ENCODE measurements at places on chromosomes 13 and 19.

DNA sequence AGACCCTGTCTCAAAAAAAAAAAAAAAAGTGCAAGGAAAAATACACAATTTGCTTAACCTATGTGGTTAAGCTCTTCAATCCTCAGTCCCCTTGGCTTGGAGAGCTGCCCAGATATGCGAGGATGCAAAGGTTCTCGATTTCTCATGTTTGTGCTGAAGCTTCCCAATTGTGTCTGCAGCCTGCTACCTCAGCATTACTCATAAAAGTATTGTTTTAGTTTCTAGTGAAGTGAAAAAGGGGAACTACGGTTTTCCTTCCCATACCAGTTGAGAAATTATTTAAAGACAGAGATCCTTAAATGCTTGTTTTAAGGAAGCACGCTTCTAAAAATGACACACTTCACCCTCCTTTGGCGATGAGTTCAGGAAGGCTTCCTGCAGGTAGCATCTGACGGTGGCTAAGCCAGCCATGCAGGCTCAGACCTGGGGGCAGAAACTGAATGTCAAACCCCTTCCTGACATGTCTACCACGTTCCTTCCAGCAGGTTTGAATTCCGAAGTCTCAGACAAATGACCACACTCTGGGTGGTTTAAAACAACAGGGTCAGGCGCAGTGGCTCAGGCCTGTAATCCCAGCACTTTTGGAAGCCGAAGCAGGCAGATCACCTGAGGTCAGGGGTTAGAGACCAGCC is 47.9 kb downstream of the RUBCNL start:
- no peak for DNase-seq

GRCh38 chr13:23714672-23715071 is 144.5 kb downstream of the TNFRSF19 start:
- no peak for DNase-seq

DNA sequence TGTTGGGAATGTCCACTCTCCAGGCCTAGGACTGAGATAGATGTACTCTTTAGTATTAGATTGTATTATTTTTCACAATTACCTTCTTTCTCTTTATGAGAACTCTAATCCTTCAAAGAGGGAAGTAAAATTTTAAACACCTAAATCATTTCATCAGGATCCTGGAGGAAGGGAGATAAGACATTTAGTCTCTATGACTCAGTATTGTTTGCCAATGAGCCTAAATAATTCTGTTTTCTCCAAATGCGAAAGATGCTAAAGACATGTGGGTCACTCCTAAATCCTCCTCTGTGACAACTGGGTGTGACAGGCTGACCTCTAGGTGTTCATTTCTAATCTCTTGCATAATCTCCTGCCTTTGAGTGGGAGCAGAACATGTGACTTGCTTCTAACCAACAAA is 1736.6 kb upstream of the MIR17HG start:
- DNase-seq: no peak

DNA sequence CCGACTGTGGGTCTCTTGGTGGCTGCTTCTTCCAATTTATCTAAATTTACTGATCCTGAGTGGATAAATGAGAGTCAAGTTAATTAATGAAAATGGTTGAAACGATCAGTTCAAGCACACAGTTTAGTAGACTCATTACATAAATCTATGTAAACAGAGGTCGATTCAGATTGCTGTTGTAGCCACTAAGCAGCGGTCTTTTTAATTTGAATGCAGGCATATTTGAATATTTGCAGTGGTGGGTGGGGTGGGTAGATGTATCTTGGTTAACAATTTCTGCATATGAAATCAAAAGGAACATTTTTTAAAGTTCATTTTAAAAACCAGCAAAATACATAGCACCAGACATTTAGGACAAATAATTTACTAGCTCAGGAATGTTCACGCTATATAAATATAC is 325.9 kb downstream of the KLF12 start:
- DNase-seq: no peak

GRCh38 chr19:33627526-33627925 is 5.8 kb downstream of the CHST8 start:
- no peak for DNase-seq

DNA sequence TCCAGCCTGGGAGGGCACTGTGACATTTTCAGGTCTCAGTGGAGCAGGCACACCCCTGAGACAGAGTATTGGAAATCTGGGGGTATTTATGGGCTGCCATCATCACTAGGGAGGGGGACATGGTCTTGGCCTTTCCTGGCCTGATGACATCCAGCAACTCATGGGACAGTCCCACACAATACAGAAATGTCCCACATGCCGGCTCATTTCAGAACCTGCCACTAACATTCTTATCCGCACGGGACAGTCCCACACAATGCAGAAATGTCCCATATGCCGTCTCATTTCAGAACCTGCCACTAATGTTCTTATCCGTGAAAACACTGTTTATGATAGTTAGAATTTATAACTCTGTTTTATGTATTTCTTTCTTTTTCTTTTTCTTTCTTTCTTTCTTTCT is 9.8 kb downstream of the SLC8A2 start:
- no peak for DNase-seq

- no peak for DNase-seq
Observed at GRCh38 chr13:25768838-25769237, 283.0 kb downstream of the SHISA2 start.

- no peak for DNase-seq
Observed at GRCh38 chr13:98785405-98785804, 32.9 kb upstream of the SLC15A1 start.

- no peak for DNase-seq
Observed at GRCh38 chr13:71772361-71772760, 94.6 kb downstream of the DACH1 start.

DNA sequence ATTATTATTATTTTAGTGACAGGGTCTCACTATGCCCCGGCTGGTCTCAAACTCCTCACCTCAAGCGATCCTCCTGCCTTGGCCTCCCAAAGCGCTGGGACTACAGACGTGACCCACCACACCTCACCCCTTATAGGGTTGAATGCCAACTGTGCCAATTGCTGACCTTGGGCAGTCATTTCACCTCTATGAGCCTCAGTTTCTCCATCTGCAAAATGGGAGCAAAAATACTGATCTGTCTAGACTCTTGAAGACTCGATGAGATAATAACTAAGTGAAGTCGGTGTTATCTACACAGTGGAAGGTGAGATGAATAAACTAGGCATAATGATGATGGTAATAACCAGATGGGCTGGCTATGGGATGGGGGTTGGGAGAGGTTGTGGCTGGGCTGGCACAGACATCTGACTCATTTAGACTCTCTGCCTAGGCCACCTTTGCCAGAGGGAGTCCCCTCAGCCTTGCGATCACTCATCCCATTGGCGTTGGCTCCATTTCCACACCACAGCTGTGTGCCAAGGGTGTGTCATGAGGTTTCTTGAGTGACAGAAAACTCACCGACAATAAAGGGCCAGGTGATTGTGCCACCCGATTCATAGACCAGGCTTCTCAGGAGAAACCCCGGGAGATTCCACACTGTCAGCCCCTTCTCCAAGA is at the start of gene CASP14:
TSS of gene CASP14 (plus strand) at position 596 of the 657 bp plus-strand sequence. CDS start 2,772 bp downstream, outside the sequence.
- DNase-seq: no peak
